ENCODE measurements at places on chromosomes 2 and 18.

- DNase-seq, result peak; percentile 52
Observed at GRCh38 chr2:58762176-58762781, 521.2 kb upstream of the FANCL start.

DNA sequence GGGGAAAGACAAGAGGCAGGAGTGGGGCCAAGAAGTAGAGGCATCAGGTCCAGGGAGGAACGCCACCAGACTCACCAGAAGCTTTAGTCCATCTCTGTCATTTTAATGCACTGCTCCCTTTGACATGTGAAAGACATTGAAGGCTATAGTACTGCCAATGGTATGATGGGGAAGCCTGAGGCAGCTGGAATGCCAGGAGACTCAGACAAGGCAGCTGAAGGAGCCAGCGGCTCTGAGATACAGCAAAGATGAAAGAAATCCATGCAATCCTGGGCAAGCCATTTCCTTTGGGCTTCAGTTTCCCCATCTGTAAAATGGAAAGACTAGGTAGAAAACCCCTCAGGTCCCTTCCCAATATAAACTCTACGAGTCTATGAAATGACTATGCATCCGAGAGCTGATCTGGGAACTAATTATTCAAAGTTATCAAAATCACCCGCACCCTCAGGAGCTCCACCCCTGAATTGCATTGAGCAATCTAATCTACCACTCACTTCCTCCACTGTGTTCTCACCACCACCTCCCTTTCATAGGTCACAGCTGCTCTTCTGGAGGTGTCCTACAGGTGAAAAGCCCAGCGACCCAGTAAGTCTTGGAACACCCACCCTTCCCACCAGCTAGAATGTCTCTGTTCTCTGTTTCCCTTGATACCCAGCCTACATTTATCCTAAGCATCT is 3.1 kb downstream of the CXCR2 start:
- DNase-seq, result no peak

GRCh38 chr2:239802185-239802649 is 222.9 kb downstream of the NDUFA10 start:
- DNase-seq, result no peak

DNA sequence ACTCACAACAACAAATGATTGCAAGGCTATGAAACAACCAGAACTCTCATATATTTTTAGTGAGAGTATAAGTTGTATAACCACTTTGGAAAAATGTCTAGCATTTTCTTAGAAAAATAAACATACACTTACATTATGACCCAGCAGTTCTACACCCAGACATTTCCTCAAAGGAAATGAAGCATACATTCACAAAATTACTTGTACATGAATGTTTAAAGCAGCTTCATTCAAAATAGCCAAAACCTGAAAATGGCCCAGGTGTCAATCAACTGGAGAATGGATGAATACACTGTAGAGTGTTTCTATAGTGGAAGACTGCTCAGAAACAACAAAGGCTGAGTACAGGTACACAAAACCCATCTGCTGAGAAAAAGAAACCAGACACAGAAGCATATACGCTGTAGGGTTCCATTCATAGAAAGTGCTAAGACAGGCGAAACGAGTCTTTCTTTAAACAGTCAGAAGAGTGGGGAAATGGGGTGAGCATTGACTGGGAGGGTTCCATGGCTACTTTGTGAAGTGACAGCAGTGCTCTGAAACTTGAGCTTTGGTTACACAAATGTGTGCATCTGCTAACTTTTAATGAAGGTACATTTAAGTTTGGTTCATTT is 799.0 kb downstream of the DCDC2C start:
- DNase-seq, result no peak
